NCI-H2227 treated with DMSO at 0.1 percent for 48 hours (cell line): ENCODE measurements at places on chromosomes 2 and 18.

DNA sequence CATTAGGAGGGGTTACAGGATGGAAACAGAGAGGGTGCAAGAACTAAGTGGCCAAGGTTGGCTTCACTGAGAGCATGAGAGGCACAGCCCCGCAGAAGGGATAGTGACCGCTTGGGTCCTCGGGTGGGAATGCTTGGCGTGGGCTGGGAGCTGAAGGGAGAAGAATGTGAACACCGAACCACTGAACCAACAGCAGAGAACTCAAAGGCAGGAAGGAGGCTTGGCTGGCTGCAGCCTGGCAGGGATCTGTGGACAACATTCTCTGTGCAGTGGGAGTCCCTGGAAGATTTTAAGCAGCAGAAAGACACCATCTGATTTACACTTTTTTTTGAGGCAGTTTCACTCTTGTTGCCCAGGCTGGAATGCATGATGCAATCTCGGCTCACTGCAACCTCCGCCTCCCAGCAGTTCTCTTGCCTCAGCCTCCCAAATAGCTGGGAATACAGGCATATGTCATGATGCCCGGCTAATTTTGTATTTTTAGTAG lies 33.9 kb downstream of the SOWAHC start:
- DNase-seq: no peak

- no peak for DNase-seq
These were observed 6.5 kb upstream of the CNDP2 start for GRCh38 chr18:74489676-74490075.

GRCh38 chr2:2409481-2409880 lies 78.4 kb upstream of the MYT1L start:
- no peak for DNase-seq

GRCh38 chr2:207039225-207039624 lies 99.9 kb downstream of the CPO start:
- DNase-seq: no peak

DNA sequence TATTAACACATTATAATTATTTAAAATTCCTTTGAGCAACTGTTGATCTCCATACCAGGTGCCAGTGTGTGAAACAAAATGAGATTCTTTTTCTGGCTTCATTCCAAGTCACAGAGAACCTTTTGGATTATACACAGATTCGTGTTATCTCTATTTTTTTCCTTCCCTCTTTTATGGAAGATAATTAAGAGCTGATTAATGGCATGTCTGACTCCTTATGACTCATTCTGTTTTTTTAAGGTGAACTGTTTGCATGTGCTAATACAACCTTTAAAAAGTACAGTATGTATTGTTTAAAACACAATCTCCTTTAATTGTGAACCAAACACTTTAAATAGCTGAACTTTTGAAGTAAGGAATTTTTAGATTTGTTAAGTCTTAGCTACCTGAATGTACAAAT lies 39.3 kb downstream of the PELI1 start:
- DNase-seq: no peak

DNA sequence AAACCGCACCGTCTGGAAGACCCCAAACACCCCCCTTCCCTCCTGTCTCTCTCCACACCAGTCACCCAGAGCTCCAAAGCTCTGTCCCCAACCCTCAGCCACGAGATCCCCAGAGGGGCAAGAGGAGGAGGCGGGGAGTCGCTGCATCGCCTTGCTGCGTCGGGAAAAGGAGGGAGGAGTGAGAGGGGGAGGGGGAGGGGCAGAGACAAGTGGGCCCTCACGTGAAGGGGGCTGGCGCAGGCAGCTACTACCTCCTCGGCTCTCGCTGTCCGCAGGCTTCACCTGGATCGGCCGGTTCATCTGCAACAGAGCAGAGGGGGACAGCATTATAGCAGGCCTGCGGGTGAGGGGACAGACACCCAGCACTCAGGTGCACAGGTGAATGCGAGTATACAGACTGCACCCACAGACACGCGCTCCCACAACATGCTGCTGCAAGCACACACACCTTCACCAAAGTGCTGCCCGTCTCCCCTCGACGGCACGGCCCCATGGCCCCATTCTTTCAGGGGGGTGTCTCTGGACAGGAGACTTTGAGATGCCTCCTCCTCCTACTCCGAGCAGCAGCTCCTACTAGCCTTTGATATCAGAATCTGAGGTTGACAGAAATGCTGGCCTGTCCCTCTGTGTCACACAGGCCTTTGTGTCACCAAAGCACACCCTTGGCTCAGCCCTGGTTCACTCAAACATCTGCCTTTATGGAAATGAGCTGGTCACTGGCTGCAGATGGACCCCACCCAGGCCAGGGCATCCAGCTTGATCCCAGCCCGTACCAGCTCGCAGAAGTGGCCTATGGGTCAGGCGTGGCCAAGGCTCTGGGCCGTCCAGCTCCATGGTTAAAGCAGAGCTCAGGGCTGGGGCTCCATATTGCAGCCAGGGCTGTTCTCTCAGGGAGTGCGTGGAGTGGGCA lies 243.8 kb downstream of the CELF4 start:
- no peak for DNase-seq

- DNase-seq: no peak
These were observed 63.6 kb downstream of the TNP1 start for GRCh38 chr2:216796115-216796840.

DNA sequence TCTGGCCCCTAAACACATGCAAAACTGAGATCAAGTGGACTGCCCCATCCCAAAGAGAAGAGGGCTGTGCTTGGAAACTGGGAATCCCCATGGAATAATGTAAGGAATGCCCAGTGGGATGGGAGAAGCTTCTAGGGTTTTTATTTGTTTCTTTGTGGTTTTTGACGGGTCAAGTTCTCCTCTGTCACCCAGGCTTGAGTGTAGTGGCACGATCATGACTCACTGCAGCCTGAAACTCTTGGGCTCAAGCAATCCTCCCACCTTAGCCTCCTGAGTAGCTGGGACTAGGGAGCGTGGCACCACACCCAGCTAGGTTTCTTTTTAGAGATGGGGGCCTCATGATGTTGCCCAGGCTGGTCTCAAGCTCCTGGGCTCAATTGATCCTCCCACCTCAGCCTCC lies 101.7 kb upstream of the ZSWIM2 start:
- DNase-seq: no peak

- no peak for DNase-seq
These were observed 24.3 kb downstream of the ADD2 start for GRCh38 chr2:70743677-70744076.

GRCh38 chr18:3664563-3665178 lies 214.7 kb downstream of the TGIF1 start:
- DNase-seq: no peak

DNA sequence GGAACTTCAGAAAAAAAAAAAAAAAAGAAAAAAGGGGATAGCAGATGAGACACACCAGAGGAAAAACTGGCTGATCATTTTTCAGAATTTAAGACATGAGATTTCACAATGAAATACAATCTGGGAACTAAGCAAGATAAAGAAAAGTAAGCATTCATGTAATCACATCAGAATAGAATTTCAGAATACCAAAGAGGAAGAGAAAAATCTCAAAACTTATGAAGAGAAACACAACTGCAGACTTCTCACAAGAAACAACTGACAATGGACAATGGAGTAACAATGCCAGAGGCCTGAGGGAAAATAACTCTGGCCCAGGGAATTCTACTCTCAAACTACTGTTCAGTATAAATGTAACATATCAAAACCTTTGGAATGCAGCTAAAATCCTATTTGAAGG lies 13.2 kb upstream of the RRM2 start:
- no peak for DNase-seq

GRCh38 chr2:61433606-61434005 lies 37.3 kb downstream of the USP34 start:
- DNase-seq: no peak

- no peak for DNase-seq
These were observed 265.5 kb downstream of the CYRIA start for GRCh38 chr2:16400127-16400623.

DNA sequence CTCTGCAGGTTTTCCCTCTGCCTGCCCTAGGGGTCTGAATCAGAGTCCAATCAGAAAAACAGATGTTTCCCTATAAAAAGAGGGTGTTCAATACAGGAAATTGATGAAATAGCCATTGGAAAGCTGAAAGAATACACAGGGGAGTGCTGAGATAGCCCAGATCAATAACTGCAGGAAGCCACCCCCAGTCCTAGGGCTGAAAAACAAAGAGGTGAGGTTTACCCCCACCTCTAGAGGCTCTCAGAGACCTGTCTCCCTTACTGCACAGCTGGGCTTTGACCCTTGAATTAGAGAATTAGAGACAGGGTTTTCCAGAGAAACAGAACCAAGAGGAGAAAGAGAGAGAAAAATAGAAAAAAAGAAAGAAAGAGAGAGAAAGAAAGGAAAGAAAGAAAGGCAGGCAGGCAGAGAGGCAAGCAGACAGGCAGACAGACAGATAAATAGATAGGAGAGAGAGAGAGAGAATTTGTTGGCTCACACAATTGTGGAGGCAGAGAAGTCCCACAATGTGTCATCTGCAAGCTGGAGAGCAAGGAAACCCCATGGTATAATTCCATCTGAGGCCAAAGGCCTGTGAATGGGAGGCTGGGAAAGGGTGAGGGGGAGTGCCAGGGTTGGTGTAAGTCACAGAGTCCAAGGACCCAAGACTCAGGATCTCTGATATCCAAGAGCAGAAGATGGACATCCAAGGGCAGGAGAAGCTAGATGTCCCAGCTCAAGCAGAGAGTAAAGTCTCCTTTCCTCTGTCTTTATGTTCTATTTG lies 18.9 kb upstream of the ME2 start:
- DNase-seq: no peak

GRCh38 chr2:231965102-231965501 lies 3.6 kb downstream of the DIS3L2 start:
- peak; percentile 26 for DNase-seq

DNA sequence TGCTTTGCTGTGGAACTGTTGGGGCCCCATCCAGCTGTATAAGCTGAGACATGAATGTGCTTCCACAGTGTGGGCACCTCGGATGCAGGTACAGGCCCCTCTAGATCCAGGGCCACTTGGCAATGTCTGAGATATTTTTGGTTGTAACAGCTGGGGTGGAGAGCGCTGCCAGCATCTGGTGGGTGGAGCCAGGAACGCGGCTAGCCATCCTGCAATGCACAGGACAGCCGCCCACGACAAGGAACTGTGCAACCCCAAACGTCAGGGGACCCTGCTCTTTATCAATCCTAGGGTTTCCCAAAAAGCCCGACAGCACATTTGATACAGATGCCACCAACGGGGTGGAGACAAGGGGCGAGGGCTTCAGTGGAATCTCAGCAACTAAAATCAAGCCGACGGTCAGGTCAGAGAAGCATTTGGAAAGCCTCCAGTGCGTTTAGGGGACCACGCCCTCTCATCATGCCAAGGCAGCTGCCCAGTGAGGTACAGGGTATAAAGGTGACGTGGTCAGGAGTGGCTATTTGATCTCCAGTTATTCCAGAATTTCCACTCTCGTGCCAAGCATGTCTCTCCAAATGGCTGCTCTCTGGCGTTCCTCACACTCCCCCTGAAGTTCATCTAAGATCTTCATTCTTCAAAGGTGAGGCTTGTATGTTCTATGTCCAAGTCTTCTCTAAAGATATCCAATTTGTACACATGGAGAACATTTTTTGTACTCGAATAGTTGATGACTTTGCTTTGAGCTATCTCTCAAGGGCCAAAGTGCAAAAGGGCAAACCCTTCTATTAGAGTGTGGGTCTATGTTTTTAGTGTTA lies 55.7 kb downstream of the LRRFIP1 start:
- DNase-seq: no peak

GRCh38 chr2:196160101-196160500 lies 11.3 kb downstream of the STK17B start:
- no peak for DNase-seq

GRCh38 chr2:172995323-172996244 lies 80.1 kb upstream of the MAP3K20 start:
- DNase-seq: no peak

DNA sequence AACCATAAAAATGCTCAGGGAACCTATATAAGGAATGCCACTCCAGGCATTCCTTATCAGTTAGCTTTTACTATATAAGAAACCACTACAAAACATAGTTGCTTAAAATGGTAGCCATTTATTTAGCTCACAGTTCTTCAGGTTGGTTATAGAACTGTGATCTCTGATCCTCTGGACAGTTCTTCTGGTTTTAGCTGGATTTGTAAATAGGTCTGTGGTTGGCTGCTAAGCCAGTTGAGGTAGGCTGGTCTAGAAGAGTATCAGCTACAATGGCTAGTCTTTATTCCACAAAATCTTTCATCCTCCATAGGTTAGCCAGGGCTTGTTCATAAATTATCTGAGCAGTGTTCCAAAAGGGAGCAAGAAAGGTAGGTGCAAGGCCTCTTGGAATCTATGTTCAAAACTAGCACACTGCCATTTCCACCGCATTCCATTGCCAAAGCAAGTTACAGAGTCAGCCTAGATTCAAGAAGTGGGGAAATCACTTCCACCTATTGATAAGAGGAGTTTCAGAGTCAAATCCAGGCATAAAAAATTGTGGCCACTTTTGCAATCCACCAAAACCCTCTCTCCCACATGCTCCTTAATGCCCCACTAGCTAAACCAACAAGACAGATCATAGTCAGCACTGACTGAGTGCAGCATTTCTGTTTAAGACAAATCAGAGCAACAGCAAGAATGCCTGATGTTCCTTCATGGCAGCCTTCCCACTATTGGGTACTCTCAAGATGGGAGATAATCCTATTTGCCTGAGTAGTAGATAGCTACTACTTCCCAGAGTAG lies 146.4 kb downstream of the IRS1 start:
- DNase-seq: no peak

DNA sequence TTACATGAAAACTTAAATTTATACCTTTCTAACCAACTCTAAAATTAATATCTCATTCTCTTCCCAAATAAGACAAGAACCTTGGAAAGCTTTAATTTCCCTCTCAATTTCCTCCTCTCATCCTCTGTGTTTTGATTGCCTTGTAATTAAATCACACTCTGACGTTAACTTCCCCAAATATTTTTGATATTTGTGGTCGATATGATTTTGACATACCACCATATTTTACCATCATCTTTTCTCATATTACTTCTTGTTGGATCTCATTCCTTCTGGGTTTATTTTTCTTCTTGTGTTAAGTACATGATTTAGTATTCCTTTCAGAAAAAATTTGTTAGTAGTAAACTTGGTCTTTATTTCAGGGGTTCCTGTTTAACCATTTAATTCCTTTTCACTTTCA lies 69.6 kb downstream of the RDH14 start:
- no peak for DNase-seq
